ENCODE measurements at places on chromosomes 6 and 20.

DNA sequence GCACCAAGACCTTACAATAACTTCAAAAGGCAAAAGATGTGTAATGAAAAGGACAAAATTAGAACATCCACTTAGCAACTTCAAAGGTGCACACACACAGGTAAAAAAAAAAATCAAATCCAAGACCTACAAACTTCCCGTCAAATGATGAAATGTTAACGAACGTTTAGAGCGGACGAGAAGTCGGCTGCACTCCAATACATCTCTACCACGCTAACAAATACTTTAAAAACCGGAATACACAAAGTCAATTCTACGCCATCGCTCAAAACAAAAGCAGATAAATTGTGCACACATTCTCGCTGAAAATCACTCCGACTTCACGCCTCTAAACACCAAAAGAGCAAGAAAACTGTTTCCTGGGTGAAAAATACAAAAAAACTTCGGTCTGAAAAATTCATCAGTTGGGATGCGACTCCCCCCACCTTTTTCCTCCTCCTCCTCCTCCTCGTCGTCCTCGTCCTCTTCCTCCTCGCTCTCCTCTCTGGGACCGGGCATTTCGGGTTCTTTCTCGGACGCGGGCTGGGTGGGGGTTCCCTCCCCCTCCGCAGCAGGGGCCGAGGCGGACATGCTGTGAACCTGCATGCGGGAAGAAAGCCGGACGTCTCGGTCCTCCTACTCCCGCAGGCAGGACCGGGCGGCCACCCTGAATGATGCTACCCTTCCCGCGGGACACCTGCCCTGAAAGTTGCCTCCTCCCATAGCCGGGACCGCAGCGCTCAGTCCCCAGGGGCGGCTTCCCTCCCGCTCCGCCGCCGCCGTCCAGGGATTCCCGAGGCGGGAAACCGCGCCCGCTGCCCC, 712 bp downstream of the DEK start:
- DNase-seq, result no peak

- DNase-seq, result peak; percentile 3
These were observed 203.0 kb upstream of the PCSK2 start for GRCh38 chr20:17023806-17024205.

DNA sequence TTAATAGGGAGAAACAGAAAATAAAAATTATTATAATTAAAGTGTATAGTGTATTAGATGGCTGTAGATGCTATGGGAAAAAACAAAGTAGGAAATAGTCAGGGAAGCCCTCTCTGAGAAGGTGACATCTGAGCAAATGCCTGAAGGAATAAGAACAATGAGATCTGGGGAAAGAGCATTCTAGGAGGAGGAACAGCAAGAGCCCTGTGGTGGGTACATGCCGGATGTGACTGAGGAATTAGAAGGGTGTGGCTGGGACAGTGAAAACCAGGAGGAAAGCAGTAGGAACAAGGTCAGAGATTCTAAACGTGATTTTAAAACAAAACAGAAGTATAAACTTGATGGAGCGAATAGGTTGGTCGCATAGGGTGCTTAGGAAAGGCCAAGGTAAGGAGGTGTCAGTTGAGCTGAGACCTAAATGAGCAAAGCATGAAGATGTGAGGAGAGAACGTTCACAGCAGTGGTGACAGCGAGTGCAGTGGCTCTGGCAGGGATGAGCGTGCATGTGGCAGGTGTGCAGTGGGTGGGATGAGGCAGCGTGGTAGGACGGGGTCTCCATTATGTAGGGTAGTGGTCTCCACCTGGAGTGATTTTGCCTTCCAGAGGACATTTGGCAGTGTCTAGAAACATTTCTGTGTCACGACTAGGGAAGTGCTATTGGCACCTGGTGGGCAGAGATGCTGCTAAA, 97.1 kb upstream of the MRPS10 start:
- DNase-seq, result no peak

DNA sequence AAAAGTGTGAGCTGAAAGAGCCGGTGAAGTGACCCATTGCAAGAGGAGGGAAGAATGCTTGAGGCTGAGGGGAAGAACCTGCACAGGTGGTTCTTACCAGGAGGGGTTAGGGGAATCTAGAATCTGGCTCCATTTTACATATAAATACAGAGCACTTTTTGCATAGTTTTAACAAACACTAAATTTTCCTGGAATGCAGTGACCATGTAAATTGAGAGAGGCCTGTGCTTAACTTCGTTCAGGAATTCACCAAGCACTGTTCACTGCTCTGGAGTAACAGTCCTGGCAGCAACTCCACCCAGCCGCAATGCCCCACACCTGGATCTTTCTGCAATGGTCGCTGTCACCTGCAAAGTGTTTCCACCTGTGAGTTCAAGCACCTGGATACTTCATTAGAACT, 13.2 kb upstream of the RIPOR3 start:
- DNase-seq, result no peak

DNA sequence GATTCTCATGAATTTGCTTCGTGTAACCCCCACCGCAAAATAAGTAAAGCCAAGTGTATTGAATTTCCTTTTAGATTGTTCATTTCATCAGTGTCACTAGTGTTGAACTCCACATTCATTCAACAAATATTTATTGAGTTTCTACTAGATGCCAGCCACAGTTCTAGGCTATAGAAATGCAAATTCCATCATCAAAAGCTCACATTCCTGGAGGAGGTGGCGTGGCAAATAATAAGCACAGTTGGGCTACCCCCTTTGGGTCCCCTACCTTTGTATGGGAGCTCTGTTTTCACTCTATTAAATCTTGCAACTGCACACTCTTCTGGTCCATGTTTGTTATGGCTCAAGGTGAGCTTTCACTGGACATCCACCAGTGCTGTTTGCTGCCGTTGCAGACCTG, 12.7 kb upstream of the ME1 start:
- no peak for DNase-seq

- DNase-seq, result no peak
These were observed 1365.9 kb downstream of the GRIK2 start for GRCh38 chr6:102759415-102759814.

- no peak for DNase-seq
These were observed 136.1 kb downstream of the EYA4 start for GRCh38 chr6:133377219-133377618.

GRCh38 chr6:109327491-109327890, 54.8 kb downstream of the CD164 start:
- DNase-seq, result no peak

DNA sequence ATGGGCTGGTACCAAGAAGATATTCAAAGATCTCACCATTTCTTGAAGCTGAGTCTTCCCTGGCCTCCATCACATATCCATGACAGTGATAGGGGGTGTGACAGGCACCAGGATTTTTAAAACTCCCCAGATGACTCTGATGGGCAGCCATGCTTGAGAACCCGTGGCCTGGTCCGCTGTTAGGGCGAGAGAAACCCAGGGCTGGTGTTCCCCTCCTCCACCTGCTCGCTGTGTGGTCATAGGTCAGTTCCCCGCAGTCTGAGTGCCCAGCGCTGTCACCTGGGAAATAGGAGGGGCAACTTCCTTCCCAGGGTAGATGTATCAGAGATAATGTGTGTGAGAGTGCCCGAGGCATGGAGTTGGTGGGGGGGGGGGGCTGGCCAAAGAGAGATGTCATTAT, 50.9 kb downstream of the TMEM242 start:
- DNase-seq, result no peak

- DNase-seq, result no peak
These were observed 87.5 kb downstream of the FOXO3 start for GRCh38 chr6:108648191-108648590.

GRCh38 chr6:36459501-36459900, 16.7 kb downstream of the KCTD20 start:
- no peak for DNase-seq

GRCh38 chr20:904039-904545, 12.0 kb downstream of the ANGPT4 start:
- DNase-seq, result no peak

- DNase-seq, result no peak
These were observed 109.1 kb downstream of the SOBP start for GRCh38 chr6:107599043-107599442.

- no peak for DNase-seq
These were observed 28.3 kb downstream of the SMPDL3A start for GRCh38 chr6:122817358-122817757.

DNA sequence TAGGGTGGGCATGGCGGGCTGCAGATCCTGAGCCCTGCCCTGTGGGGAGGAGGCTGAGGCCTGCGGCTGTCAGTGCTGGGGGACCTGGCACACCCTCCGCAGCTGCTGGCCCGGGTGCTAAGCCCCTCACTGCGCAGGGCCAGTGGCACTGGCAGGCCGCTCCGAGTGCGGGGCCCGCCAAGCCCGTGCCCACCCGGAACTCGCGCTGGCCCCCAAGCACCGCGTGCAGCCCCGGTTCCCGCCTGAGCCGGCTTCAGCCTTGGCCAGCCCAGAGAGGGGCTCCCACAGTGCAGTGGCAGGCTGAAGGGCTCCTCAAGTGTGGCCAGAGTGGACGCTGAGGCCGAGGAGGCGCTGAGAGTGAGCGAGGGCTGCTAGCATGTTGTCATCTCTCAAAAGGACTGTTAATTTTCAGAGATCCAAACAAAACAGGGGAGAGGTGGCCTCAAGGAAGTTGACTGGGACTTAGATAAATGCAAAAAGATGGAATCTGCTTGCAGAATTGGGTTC, 74.5 kb upstream of the RBM24 start:
- no peak for DNase-seq

- peak; percentile 47 for DNase-seq
These were observed 83.3 kb downstream of the SYCP2 start for GRCh38 chr20:59850018-59850641.

- DNase-seq, result peak; percentile 82
These were observed 79.7 kb upstream of the MBOAT1 start for GRCh38 chr6:20291764-20292580.

- peak; percentile 99 for DNase-seq
These were observed 15.3 kb downstream of the HCK start for GRCh38 chr20:32067234-32067821.

GRCh38 chr20:43188234-43188653, 1.5 kb downstream of the PTPRT start:
- DNase-seq, result no peak

GRCh38 chr20:58251979-58252591, 23.6 kb upstream of the ANKRD60 start:
- DNase-seq, result peak; percentile 90

DNA sequence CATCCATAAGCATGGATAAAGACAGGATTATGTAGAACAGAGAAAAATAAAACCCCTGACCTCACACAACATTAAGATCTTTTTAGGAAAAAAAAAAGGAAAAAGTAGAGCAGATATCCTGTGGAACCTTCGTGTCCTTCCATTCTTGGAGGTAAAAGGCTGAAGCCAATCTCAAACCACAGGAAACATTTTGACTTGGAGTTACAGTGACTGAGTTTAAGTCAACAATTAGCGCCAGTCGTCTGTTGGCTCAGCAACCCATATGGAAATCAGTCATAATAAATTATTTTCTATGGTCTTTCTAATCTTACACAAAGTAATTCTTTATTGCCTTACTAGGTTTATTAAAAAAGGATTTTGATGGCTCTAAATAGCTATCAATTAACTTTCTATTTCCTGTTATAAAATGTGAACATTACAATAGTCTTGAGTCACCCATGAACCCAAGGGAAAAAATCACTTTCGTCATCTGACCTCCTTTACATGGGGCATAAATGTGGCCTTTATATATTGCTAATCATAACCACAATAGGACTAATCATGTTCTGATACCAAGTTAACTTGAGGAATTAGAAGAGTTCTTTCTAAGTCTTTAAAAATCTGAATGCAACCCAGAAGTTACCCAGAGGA, 592.9 kb downstream of the TFAP2B start:
- DNase-seq, result no peak

DNA sequence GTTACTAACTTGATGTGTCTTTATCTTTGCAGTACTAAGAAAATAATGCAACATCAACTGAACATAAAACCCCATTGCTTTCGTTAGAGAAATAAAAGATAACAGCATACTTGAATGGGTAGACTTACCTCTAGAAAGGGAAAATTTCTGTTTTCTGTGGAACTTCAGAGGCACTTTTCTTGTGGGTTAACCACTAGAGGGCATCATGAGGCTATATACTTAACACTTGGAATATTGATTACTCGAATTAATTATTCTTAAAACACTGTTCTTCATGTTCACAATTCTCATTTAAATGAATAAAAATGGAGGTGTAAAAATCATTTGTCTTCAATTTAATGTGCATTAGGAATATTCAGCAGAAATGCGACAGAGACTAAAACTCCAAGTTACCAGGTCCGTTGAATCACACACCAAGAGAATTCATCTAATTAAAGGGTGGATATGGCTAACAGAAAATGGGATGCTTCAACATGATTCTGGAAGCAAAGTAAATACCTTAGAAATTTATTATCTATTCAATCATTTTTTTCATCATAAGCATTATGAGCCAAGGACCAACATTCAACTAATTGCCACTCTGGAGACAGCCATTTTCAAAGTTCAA, 330.8 kb upstream of the PREP start:
- DNase-seq, result peak; percentile 35

DNA sequence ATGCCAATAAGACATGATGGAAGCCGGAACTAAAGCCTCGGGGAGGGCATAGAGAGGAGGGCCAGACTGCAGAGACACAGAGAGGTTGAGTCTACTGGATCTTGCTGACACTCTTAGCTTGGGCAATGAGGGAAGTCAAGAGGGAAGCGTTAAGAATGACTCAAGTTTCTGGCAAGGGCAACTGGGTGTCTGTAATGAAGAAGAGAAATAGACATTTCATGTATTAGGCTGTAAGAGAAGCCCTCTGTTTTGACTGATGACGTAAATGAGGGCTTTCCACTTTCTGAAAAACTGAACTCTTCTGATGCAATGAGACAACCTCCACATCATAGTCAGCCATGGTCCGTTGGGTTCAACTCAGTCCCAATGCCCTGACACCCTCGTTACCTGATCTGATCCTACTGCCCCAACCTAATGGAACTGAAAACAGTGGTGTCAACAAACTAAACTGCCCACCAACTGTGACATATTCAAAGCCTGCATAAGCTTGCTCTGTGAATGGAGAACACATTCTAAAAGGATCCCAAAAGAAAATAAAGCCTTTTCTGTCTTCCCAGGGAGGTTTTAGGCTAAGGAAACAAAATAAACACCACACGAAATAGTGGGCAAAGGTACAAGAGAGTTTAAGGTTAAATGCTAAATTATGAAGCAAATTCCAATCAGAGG, 45.8 kb upstream of the PNRC1 start:
- DNase-seq, result peak; percentile 64

DNA sequence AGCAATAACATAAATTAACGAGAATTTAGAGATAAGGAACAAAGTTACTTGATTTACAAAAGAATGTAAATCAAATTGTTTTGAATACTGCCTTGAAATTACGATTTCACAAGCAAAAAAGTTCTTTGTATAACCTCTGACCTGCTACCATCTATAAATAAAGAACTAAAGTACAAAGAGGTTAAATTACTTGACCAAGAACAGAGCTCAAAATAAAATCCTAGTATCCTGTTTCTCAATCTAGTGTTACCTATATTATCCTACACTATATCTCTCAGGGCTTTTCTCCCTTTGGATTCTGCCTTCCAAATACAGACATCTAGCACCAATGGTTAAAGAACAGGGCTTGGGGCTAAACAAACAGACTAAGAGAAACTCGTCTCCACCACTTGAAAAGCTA, 43.8 kb downstream of the PLN start:
- no peak for DNase-seq

- no peak for DNase-seq
These were observed 13.3 kb downstream of the TP53INP2 start for GRCh38 chr20:34717230-34718095.

GRCh38 chr6:139303185-139303584, 11.4 kb upstream of the TXLNB start:
- DNase-seq, result peak; percentile 57

GRCh38 chr20:53074811-53075314, 102.7 kb downstream of the TSHZ2 start:
- peak; percentile 33 for DNase-seq
